ENCODE measurements at places on chromosomes 1 and 21.

- H3K36me3 ChIP-seq = no peaks in the 10 kb centered on the region
- H3K27me3 ChIP-seq = no peaks in the 10 kb centered on the region
- H3K27ac ChIP-seq = no peak overlapping the region
- H3K4me3 ChIP-seq = no peak overlapping the region
These were observed 45.6 kb upstream of the ACTRT2 start for GRCh38 chr1:2975466-2976179.

DNA sequence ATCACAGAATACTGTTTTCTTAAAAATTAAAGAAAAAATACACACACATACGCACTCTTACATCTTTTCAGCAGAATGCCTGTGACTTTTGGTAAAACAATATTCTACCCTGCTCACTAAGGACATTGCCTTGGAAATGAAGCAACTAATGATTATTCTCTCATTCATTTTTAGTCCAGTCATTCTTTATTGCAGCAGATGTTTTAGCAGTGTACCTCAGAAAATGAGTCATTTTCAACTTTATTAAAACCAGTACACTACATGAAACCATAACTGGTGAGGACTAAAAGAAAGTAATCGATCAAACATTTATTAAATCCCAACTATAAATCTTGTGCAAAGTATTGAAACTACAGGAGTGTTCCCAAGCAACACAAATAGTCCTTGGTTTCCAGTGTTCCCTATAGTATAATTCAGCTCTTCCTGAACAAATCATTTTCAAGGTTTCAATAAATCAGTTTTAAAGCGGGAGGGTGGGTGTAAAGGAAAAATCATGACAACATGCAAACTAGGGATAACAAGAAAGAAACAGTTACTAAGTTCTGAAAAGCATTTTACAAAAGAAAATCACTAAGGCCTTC, 114.2 kb downstream of the ADGRL4 start:
- DNase-seq = no peak
- no peaks in the 10 kb centered on the region for H3K27me3 ChIP-seq
- H3K27ac ChIP-seq = no peak overlapping the region
- H3K36me3 ChIP-seq = no peaks in the 10 kb centered on the region

GRCh38 chr1:6419804-6420453, at the start of gene HES2:
TSS of gene HES2 (minus strand) at chr1:6419919. CDS start at chr1:6419820, 99 bp downstream.
- no peak for DNase-seq
- no peaks in the 10 kb centered on the region for H3K36me3 ChIP-seq
- peaks cover 3% of the 10 kb centered on the region for H3K27me3 ChIP-seq
- H3K27ac ChIP-seq = no peak within 1 kb of the TSS

- no peaks in the 10 kb centered on the region for H3K27me3 ChIP-seq
- peaks cover 72% of the 10 kb centered on the region for H3K4me1 ChIP-seq
- H3K27ac ChIP-seq = peak overlapping the region; percentile 49
- no peaks in the 10 kb centered on the region for H3K36me3 ChIP-seq
These were observed 57.5 kb upstream of the EPS8L3 start for GRCh38 chr1:109821221-109821669.

- H3K27ac ChIP-seq = no peak overlapping the region
- no peaks in the 10 kb centered on the region for H3K36me3 ChIP-seq
- H3K4me3 ChIP-seq = no peak overlapping the region
These were observed 31.0 kb downstream of the MATN1 start for GRCh38 chr1:30692201-30692947.

GRCh38 chr1:48776393-48777218, at the start of gene BEND5:
TSS of gene BEND5 (minus strand) at chr1:48776891. CDS start at chr1:48776831, 60 bp downstream.
- peak within 1 kb of the TSS; percentile 62 for H3K27ac ChIP-seq
- H3K27me3 ChIP-seq = no peaks in the 10 kb centered on the region
- H3K4me3 ChIP-seq = peak within 1 kb of the TSS; percentile 71
- DNase-seq = peak; percentile 91
- H3K36me3 ChIP-seq = no peaks in the 10 kb centered on the region

GRCh38 chr1:78224246-78224785, 178.6 kb downstream of the GIPC2 start:
- DNase-seq = no peak
- H3K27me3 ChIP-seq = no peaks in the 10 kb centered on the region
- no peaks in the 10 kb centered on the region for H3K36me3 ChIP-seq

- no peak for DNase-seq
- H3K27me3 ChIP-seq = no peaks in the 10 kb centered on the region
- H3K36me3 ChIP-seq = no peaks in the 10 kb centered on the region
- no peak overlapping the region for H3K27ac ChIP-seq
- no peak overlapping the region for H3K4me3 ChIP-seq
These were observed 146.8 kb downstream of the COL11A1 start for GRCh38 chr1:102961549-102961948.

- H3K4me3 ChIP-seq = no peak overlapping the region
- no peak for DNase-seq
- H3K36me3 ChIP-seq = no peaks in the 10 kb centered on the region
These were observed 35.6 kb upstream of the SLC16A1 start for GRCh38 chr1:112991402-112992120.

DNA sequence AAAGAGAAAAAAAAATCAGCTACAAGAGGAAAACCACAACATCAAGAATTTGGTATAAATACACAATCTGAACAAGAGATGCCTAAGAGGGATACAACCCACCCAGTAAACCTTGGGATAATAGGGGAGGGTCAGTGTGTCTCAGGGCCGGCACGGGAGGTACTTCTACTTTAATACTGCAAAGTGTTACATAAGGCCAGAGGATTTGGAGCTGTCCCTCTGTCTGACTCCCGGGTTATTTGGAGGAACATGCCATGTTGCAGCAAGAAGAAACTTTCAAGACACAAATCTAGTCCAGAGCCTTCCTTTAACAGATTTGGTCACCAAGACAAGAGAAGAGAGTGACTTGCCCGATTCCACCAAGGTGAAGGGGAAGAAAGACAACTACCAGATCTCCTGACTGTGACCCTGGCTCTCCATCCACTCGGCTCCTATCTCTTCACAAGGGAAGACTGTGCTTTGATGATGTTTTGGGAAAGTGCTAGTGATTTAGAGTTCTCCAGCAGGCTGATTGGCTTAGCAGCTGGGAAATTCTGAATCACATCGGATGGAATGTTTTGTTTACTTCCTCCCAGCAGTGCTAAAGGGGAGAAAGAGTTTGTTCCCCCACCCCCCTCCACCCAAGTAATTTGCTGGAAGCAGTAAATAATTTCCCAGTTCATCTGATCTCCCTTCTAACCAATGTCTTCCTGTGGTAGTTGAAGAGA, 29.3 kb downstream of the SGIP1 start:
- H3K27me3 ChIP-seq = no peaks in the 10 kb centered on the region
- peaks cover 11% of the 10 kb centered on the region for H3K4me1 ChIP-seq
- peak overlapping the region; percentile 71 for H3K27ac ChIP-seq
- no peaks in the 10 kb centered on the region for H3K36me3 ChIP-seq

DNA sequence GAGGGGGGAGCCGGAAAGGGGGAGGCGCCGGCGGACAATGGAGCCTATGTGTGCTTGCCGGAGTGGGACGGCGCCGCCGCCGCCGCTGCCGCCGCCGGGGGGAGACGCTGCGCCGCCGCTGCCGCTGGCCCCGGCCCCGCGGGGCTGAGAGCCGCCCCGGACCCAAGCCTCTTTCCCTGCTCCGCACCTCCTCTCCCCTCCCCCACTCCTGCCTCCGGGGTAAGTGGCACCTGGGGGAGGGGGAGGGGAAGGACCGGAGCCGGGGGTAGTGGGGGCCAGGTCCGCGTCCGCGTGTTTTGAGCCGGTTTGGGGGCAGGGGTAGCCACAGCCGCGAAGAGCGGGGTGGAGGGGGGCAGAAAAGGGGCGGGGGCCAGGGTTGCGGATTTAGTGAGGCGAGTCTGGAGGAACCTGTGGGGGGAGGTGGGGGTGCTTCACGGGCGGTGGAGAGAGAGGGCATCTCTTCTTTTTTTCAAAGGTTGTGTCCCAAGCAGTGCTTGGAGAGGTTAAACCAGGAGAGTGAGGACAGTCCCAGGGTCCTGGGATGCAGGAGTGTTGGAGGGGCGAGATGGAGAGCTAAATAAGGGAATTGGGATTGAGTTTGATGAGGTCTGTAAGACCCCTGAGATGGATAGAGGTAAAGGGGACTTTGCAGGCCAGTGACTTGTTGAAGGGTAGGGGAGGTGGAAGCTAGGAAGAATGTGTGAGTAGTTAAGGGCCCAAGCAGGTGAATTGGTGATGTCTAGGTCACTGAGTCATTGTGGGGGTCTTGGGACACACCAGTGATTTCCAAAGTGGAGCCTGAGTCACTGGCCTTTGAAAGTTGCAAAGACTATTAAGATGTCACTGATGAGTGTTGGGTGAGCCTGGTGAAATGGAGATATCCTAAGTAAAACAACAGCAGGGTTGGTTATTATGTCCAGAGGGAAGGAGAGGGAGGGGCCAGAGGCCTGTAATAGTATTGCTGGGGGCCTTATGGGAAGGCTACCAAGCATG, 59.1 kb downstream of the BCL9 start:
- H3K27me3 ChIP-seq = no peaks in the 10 kb centered on the region
- peaks cover 12% of the 10 kb centered on the region for H3K4me1 ChIP-seq
- peak overlapping the region; percentile 18 for H3K4me3 ChIP-seq
- no peak for DNase-seq

- H3K4me1 ChIP-seq = peaks cover 31% of the 10 kb centered on the region
- H3K27ac ChIP-seq = peak overlapping the region; percentile 46
- DNase-seq = no peak
- no peak overlapping the region for H3K4me3 ChIP-seq
- no peaks in the 10 kb centered on the region for H3K36me3 ChIP-seq
- H3K27me3 ChIP-seq = no peaks in the 10 kb centered on the region
These were observed 137.9 kb downstream of the SLC45A1 start for GRCh38 chr1:8455700-8456307.

DNA sequence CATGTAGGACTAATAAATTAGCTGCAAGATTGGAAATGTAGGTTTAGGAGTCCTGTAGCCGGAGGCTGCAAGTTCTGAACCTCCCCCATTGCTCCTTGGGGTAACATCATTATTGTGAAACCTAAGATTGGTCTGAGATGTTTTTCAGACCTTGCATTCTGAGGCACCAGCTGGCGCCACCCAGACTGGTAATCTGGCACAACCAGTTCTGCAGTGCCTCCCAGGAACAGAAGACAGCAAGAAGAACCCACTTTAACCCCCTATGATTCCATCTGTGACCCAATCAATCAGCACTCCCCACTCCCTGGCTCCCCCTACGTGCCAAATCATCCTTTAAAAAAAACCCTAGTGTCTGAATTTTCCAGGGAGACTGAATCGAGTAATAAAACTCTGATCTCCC, 11.6 kb upstream of the DNAJC6 start:
- no peaks in the 10 kb centered on the region for H3K36me3 ChIP-seq
- no peaks in the 10 kb centered on the region for H3K27me3 ChIP-seq
- no peak overlapping the region for H3K27ac ChIP-seq
- H3K4me3 ChIP-seq = no peak overlapping the region
- H3K4me1 ChIP-seq = no peaks in the 10 kb centered on the region

GRCh38 chr21:42777064-42777756, 102.1 kb downstream of the WDR4 start:
- no peaks in the 10 kb centered on the region for H3K27me3 ChIP-seq
- no peak overlapping the region for H3K4me3 ChIP-seq
- DNase-seq = no peak
- H3K27ac ChIP-seq = no peak overlapping the region
- no peaks in the 10 kb centered on the region for H3K36me3 ChIP-seq

DNA sequence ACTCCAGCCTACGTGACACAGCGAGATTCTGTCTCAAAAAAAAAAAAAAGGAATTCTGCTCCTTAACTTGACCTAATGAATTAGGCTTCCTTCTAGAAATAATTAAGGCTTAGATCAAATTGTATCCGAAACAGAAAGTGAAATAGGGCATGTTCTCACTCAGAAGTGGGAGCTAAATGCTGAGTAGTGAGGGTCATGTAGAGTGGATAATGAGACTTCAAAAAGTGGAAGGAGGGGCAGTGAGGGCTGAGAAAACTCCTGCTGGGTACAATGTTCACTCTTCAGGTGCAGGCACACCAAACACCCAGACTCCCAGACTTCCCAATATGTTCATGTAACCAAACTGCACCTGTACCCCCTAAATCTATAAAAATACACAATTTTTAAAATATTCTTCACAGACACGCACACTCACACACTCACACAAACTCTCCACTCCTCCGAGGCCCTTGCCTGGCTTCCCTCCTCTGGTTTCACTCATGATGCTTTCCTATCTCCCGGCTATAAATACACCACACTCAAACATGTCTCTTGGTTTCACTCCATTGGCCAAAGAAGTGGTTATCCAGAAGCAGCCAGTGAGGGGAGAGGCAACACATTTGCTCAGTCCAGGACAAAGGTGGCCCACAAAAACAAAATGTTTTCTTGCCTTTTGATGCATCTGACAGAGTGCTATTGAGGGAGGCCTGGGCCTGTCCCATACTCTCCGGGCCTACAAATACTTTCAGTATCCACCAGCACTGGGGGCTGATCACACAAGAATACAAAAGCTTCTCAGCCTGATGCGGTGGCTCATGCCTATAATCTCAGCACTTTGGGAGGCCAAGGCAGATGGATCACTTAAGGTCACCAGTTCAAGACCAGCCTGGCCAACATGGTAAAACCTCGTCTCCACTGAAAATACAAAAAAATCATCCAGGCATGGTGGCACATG, 249.2 kb downstream of the TOMM20 start:
- peaks cover 15% of the 10 kb centered on the region for H3K4me1 ChIP-seq
- H3K36me3 ChIP-seq = no peaks in the 10 kb centered on the region
- DNase-seq = peak; percentile 46
- no peak overlapping the region for H3K4me3 ChIP-seq
- peak overlapping the region; percentile 55 for H3K27ac ChIP-seq

GRCh38 chr1:155392898-155393411, 72.3 kb downstream of the RUSC1 start:
- H3K27me3 ChIP-seq = no peaks in the 10 kb centered on the region
- H3K27ac ChIP-seq = peak overlapping the region; percentile 64
- H3K36me3 ChIP-seq = no peaks in the 10 kb centered on the region
- no peaks in the 10 kb centered on the region for H3K4me1 ChIP-seq
- peak; percentile 51 for DNase-seq

DNA sequence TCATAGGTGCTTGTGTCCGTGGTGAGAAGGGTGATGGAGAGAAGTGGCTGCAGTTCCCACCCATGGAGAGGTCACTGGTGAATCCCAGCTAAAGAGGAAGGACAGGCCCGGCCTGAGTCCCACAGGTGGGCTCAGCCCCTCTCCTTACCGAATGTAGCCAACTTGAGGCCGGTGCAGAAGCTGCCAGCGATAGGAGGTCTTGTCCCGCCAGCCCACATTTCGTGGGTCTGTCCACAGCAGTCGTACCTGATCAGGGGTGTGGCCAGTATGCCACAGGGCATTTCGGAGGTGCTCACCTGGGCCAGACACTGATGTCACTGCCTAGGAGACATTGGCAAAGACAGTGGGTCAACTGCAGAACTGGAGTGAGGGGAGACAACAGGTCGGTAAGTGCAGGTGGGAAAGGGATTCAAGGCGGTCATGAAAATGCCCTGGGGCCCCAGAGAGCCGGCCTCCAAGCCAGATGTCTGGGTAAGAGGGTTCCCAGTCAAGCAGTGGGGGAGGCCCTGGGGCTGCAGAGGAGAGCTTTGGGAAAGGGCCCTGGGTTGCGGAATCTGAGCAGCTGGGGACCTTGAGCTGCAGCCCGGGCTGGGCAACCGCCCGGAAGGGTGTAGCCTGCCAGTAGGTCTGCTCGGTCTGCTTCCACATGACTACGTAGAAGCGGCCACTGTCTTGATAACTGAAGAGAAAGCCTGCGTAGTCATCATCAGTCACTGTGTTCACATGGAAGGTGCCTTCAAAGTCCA, 10.6 kb downstream of the THBS3 start:
- no peak for DNase-seq
- H3K4me3 ChIP-seq = no peak overlapping the region
- H3K36me3 ChIP-seq = peaks cover 7% of the 10 kb centered on the region
- H3K27ac ChIP-seq = no peak overlapping the region
- peaks cover 23% of the 10 kb centered on the region for H3K4me1 ChIP-seq
- no peaks in the 10 kb centered on the region for H3K27me3 ChIP-seq

Measured in upper lobe of left lung (tissue), 6 donors.